NCI-H524 treated with DMSO at 0.1 percent for 48 hours (cell line): ENCODE measurements at places on chromosomes 7 and 10.

- no peak for DNase-seq
These were observed 291.7 kb downstream of the THSD7A start for GRCh38 chr7:11540271-11540761.

- no peak for DNase-seq
These were observed 297.7 kb upstream of the LRGUK start for GRCh38 chr7:133829336-133829897.

DNA sequence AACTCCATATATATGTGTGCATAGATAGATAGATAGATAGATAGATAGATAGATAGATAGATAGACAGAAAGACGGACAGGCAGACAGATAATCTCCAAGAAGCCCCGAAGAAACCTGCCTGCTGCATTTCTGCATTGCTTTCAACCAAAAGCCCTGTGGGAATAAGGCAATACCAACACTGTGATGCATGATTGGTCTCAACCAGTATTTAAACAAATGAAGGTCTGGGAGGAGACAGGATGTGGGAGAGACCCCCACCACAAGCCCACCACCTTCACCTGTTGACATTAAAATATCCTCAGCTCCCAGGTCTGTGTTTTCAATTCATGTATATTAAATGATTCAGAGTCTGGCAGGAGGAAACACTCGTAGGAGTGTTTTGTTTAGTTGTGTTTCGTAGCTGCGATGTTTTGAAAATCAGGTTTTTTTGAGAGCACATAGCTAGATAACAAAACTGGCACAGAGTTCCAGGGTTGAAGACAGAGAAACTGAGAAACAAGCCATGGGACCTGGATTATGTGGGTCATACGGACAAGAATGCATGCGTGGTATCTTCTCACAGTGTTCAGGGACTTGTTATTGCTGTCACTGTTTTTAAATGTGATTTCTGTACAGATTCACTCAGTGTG, 200.7 kb upstream of the AHR start:
- DNase-seq, result no peak

GRCh38 chr10:60336901-60337630, 52.6 kb downstream of the ANK3 start:
- DNase-seq, result no peak

DNA sequence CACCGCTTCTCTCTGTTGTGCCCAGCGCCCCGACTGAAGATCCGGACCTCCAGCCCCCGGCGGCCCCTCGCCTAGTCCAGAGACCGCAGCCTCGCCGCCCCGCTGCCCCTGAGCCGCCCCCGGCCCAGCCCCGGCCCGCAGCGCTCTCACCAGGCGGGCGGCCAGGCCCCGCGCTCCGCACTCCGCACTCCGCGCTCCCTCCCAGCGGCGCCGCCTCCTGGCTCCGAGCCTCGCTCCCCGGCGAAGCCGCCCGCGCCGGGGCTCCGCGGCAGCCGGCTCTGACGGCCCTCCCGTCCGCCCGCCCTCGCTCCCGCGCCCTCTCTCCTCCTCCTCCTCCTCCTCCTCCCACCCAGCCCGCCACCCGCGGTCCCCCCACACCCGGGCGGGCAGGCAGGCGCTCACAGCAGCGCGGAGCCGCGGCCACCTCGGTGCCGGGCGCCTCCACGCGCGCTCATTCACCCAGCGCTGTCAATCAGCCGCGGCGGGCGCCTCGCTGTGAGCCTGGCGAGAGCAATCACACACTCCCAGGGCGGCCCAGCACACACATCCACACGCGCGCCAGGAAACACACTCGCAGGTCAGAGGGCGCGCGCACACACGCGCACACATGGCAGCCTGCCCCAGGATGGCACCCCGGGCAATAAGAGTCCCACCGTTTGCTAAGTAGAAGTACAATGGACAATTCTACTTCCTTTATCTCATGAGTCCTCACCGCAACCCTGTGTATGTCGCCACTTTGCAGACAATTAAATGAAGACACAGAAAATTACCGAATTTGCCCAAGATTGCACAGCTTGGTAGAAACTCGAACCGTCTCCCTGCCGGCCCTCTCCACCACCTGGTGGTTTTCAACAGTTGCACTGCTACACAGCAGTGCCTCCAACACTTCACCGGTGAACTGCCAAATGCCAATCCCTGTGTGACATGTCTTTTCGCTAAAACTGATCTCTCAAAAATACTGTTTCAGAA, at the start of gene PRRT4:
TSS of gene PRRT4 (minus strand) at position 280 of the 969 bp plus-strand sequence.
- DNase-seq, result no peak

GRCh38 chr7:711922-712380, 14.5 kb upstream of the DNAAF5 start:
- DNase-seq, result no peak

DNA sequence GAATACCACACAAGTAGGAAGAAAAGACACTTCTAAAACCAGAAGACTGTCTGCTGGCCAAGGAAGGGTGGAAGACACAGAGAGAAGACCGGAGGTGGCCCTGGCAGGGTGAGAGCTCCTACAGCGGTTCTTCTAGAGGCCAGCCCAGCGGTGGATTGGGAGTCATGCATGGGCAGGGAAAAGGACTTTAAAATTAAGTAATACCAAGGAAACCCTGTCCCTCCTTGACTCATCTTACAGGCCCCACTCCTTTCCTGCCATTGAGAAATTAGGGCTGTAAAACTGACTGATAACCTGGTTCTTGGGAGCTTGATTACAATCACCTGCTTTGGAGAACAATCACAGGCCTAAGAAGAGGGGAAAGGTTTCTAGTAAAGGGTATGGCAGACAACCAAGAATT, 16.1 kb downstream of the CALML3 start:
- DNase-seq, result no peak

DNA sequence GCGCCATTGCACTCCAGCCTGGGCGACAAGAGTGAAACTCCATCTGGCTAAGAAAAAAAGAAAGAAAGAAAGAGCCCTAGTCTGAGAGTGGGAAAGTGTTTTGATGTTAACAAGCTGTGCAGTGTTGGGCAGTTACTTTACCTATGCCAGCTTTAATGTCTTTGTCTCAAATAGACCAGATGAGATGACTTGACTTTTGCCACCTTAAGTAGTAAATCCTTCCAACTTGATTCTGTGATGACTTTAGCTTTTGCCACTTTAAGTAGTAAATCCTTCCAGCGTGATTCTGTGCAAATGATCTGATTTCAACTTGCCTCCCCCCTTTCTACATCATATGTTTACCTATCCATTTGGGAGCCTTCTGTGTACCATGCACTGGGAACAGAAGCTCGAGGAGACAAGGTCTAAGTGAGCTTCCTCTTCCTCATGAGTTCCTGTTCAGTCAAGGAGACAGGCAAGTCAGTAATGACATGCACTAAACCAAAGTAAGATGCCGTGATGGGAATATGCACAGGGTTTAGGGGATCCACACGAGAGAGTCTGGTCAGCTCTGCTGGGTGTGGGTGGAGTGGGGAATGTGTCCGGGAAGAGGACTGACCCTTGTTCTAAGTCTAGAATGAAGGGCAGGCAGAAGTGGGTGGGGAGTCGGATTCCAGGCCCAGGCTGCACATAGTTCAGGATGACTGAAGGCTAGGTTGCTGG, 17.2 kb downstream of the INPP5F start:
- DNase-seq, result no peak

DNA sequence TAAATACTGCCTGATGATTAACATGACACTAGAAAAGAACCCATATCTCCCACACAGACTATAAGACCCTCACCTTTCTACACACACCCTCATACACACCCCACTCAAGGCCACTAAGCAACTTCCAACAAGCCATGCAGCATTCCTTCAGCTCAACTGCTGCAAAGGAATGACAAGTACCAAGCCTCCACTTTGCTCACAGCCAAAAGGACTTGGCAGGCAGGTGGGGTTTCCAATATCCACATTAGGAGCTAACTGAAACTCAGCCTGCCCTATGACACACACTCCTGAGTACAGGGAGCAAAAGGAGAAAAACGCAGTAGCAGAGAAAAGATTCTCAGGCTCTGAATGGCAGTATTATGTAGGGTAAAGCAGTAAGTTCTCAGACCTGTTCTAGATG, 13.4 kb downstream of the USP54 start:
- no peak for DNase-seq

- no peak for DNase-seq
These were observed 78.4 kb downstream of the PDE1C start for GRCh38 chr7:31991846-31992245.

DNA sequence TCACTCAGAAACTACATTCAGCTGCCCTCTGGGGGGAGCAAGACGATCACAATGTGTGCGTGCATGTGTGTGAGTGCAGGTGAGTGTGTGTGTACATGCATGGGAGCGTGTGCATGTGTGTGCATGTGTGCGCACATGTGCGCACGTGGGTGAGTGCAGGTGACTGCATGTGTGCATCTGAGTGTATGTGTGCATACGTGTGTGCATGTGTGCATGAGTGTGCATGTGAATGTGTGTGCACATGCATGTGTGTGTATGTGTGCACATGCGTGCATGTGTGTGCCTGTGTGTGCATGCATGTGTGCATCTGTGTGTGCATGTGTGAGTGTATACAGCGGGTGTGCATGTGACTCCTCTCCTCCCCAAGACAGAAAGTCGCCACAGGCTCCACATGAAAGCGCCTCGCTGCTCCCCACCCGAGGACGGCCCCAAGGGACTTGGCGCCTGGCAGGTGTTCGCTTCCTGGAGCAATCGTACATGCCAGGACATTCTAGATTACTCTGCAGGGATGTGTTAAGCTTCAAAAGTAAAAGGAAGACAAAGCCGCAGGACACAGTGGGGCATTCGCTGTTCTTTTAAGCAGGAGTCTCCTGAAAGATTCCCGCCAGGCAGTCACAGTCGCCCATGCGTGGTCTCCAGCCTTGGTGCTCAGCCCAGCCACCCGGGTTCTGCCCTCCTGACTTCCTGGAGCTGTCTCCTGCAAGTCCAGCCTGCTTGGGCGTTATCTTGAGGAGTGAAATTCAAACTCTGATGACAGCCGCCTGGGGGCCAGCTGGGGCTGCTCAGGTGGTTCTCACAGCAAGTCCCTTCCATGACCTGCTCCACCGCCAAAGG, 42.0 kb upstream of the ADGRA1 start:
- DNase-seq, result no peak

GRCh38 chr7:153832160-153832559, 220.0 kb upstream of the DPP6 start:
- DNase-seq, result no peak

DNA sequence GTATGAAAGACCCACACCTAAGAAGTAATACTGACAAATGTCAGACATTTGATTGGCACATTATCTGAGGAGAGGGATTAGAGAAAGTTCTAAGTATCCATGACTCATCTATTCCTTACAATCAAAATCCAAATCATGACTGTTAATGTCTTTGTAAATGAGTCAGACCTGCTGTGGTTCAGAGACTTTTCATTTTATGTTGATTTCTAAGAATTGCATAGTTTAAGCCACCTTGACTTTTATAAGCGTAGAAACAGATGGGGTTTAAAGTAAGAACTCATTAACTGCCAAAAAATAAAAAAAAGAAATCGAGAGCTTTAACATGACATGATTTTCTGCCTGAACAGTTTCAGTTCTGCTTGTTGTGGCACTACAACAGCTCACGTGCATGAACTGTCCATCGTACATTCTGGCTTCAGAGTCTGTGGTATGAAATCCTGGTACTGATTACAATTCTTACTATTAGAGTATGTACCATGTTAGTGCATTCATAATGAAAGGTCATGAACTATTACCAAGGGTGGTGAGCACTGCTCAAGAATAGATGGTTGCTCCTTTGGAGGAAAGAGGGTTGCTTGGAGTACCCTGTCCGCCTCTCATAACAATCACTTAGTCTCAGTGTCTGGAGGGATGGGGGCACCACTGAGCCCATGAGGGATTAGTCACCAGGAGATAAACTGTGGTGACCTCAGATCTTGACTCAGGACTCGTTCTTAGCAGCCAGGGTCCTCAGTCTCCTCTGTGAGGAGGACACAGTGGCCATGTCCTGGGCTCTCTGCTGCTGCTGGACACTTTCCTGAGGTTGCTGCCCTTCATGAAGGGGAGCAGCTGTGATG, 42.2 kb downstream of the ACSM6 start:
- no peak for DNase-seq

- DNase-seq, result no peak
These were observed 301.5 kb downstream of the GRID1 start for GRCh38 chr10:86064931-86065662.

DNA sequence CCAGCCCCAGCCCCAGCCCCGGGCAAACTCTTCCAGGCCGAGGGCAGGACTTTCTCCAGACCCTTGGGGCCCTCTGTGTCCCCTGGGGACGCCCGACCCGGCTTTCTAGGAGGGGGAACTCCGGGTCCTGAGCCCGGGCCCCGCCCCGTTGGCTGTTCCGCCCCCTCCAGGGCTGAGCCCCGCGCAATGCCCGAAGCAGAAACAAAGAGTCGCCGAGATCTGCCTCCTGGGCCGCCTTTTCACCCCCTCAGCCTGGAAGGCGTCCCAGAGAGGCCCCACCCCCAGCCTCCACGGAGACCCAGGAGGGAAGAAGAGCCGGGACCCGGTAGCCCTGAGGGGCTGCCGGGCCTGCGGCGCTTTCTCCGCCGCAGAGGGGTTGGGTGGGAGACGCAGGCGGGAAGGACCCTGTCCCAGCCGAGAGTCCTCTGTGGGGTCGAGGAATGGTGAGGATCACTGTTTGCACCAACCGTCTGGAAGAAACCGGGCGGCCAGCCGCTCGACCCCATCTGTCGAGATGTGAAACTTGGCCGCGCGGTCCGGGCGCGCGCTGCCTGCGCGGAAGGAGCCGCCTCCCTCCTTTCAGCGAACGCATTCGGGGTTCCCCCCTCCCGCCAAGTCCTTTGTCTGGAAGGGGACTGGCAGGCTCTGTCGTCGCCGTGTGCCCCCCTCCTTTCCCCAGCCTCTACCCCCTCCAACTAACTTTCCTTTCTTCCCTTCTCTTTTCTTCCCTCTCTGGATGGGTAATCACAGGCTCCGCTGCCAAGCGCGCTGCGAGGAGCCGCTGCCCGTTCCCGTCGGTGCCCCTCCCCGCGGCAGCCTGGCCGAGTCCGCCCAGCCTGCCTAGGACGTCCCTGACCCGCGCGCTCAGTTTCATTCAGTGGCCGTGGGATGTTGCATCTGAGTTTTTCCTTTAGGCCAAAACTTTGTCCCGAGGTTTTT, 10.2 kb downstream of the EN2 start:
- no peak for DNase-seq

- DNase-seq, result no peak
These were observed 22.3 kb downstream of the HYAL4 start for GRCh38 chr7:123867225-123867624.

- no peak for DNase-seq
These were observed 52.8 kb upstream of the TOMM7 start for GRCh38 chr7:22875470-22875869.

DNA sequence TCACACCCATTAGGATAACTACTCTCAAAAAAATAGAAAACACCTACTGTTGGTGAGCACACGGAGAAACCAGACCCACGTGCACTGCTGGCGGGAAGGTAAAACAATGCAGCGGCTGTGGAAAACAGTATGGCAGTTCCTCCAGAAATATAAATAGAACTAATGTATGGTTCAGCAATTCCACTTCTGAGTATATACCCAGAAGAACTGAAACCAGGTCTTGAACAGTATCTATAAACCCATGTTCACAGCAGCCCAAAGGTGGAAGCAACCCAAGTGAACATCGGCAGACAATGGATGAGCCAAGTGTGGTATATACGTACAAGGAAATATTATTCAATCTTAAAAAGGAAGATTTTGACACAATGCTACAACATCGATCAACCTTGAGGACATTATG, 164.7 kb downstream of the ZMYND11 start:
- no peak for DNase-seq

- DNase-seq, result no peak
These were observed 421.3 kb upstream of the ANKRD30A start for GRCh38 chr10:36704124-36704523.
